CD4-positive, alpha-beta T cell treated with Interleukin-17A for 4 hours (primary cell): ENCODE measurements at places on chromosomes 2 and 18.

DNA sequence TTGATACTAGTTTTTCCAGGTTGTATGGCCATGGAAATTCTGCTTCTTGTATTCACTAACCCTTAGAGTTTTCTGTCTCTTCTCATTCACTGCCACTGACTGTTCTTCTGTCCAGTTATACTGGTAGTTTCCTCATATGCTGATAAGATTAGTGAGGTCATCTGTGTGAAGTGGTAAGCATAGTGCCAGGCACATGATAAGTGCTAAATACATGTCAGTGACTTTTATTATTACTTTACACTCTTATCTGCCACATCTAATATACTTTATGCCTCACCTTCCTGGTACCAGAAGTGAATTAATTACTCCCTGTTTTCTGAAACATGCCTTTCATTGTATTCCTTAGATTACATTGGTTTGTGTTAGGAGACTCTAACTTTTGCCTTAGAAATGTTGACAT is 91.3 kb downstream of the NBEAL1 start:
- no peak for DNase-seq

- DNase-seq, result no peak
These were observed 42.3 kb downstream of the RPRD1A start for GRCh38 chr18:36025025-36025424.

DNA sequence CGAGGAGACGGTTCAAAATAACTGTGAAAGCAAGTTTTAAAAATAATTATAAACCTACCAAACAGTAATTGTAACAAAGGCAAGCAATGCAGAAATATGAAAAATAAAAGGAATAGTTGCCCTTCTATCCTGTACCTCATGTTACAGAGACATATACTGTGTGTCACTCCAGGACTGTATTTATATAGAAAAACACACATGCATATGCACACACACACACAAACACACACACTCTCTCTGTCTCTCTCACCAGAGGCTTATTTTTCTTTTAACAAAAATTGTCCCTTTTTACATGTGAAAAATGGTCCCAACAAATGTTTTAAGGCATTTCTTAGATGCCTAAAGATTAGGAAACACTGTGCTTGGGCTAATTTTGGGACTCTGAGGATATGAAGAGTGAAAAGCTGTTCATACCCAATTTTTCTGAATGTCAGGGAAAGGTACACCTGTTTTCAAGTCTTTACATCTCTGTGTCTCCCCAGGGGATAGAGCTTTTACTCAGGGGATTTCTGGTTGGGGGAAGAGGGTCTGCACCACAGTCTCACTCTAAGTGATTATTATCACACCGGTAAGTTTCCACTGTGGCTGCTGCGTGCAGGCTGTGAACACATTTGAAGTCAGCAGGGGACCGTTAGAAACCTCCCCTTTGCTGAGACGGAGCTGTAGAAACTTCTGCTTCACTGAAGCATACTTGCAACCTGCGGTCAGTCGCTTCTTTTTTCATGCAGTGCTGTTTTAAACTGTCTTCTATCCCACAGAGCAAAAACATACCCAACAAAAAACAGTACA is 51.4 kb upstream of the SPAG16 start:
- peak; percentile 47 for DNase-seq

GRCh38 chr2:157751462-157752058 is 122.9 kb upstream of the ACVR1C start:
- DNase-seq, result peak; percentile 46

- no peak for DNase-seq
These were observed 163.5 kb downstream of the UXS1 start for GRCh38 chr2:106030287-106031268.

- peak; percentile 30 for DNase-seq
These were observed 14.1 kb downstream of the LAMA3 start for GRCh38 chr18:23703057-23703986.

DNA sequence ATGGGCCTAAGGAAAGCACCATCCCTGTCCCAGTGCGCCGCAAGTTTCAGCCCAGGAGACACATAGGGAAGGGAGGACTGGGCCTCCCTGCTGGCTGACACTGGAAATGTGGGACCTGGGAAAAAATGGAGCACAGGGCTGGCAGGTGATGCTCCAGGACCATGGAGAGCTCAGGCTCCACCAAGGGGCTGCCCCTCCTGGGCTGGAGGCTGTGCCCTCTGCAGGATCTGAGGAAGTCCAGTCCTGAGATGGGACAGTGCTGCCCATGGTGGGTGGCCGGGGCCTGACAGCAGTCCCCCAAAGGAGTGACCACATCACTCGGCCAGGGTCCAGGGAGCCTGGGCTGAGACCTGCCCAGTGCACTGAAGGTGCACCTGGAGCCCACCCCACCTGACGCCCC is 108.6 kb upstream of the TEKT4 start:
- no peak for DNase-seq

DNA sequence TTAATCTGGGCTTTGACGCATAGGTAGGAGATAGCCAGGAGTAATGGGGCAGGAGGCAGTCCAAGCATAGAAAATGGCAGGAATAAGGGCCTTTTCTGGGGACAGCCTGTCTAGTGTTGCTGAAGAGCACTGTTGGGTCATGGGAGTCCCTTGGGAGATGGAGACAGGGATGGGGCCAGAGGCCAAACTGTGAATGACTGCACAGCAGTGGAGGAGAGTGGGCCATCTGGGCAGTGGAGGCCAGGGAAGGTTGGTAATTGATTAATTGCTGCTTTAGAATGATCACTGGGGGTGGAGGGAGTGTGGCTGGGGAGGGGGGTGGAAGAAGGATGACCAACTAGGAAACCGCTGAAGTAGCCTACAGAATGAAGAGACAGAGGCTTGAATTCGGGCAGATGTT is 28.6 kb upstream of the CREG2 start:
- no peak for DNase-seq

DNA sequence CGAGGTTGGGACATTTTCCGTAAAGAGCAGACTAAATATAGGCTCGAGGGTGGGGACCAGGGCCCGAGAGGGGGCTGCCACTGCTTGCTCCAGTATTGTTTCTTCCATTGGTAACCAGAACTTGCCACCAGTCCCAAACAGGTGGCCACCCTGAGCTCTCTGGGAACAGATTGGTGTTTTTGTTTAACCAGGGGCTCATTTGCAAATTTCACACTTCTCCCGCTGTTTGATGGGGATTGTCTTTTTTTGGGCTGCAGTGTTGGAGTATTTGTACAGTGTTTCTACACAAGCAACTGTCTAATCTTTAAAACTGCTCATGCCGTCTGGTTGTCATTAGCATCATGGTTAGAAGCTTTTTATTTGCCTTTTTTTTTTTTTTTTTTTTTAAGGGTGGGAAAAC is 8.5 kb downstream of the AGAP1 start:
- DNase-seq, result no peak

DNA sequence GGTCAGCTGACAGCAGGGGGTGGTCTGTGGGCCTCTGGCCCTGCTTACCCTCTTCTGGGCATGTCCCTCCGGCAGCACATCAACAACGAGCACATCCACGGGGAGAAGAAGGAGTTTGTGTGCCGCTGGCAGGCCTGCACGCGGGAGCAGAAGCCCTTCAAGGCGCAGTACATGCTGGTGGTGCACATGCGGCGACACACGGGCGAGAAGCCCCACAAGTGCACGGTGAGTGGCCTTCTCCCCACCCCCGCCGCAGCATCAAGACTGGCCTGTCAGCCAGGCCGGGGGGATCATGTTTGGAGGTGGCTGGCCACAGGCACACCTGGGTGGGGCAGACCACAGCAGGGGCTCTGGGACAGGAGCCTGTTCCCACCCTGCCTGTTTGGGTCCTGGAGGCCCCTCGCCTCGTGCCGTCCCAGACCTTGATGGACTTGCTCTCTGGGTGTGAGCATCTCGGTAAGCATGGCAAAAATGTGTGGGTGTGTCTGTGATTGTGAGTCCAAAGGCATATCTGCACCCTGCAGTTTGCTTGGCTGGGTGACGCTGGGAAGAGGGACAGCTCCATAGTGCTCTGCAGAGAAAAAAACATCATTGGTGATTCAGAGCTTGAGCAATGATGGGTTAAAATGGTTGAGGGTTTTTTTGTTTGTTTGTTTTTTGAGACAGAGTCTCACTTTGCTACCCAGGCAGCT is 242.8 kb downstream of the GLI2 start:
- DNase-seq, result no peak

- DNase-seq, result no peak
These were observed 33.7 kb upstream of the ACVR1C start for GRCh38 chr2:157662401-157662800.

- no peak for DNase-seq
These were observed 63.9 kb upstream of the SPATS2L start for GRCh38 chr2:200242570-200242969.

DNA sequence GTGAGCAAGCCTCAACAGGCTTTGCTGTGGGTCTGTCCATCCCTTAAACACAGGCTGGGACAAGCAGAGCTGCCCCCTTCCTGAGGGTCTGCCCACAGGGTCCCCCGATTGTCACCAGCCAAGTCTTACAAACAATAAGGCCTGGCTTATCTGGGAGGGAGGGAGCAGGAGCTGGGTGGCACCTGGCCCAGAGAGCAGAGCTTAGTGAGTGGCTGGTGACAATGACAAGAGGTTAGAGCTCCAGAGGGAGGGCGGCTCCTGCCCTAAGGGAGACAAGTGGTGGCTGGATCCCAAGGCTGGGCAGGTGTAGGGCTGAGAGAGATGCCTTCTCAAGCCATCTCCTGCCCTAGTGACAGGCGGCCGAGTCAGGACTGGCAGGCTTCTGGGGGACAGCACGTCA is 125.5 kb downstream of the KLHL29 start:
- no peak for DNase-seq

GRCh38 chr2:239826376-239826775 is 198.8 kb downstream of the NDUFA10 start:
- DNase-seq, result no peak

DNA sequence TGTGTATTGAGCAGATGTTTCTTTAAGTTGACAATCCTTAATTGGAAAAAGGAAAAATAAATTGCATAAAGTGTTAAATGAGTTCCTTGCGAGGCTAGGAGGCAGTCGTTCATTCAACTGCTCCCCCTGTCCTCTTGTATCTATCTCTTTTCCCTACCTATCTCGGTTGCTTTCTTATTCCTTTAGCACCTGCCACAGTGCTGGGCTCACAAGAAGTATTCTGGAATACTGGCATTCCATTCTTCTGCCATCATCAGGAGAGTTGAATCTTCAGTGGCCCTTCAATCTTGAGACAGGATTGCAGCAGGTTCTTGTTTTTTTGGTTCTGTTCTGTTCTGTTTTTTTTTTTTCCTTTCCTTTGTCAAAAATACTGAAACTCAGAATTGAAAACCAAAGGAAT is 143.1 kb upstream of the AQP4 start:
- no peak for DNase-seq

GRCh38 chr2:157500334-157500733 is 56.4 kb upstream of the CYTIP start:
- DNase-seq, result no peak

- DNase-seq, result no peak
These were observed 229.5 kb downstream of the DCC start for GRCh38 chr18:52569492-52569891.

GRCh38 chr2:224444783-224445182 is 42.9 kb upstream of the FAM124B start:
- no peak for DNase-seq

DNA sequence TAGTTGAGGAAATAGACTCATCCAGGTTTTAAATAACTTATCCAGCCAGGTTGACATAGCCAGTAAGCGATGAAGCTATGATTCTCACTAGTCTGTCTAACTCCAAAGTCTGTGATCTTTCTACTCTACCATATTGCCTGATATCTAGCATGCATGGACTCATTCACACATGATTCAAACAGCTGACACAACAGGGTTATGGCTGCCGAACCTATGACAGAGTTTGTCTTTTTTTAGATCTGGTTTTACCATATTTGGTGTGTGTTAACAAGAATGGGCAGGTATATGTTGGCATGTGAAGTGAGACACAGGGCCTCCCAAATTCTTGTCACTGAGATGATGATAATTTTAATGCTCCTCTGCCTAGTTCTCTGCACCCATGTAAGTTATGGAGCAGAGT is 210.6 kb downstream of the BABAM2 start:
- DNase-seq, result no peak

DNA sequence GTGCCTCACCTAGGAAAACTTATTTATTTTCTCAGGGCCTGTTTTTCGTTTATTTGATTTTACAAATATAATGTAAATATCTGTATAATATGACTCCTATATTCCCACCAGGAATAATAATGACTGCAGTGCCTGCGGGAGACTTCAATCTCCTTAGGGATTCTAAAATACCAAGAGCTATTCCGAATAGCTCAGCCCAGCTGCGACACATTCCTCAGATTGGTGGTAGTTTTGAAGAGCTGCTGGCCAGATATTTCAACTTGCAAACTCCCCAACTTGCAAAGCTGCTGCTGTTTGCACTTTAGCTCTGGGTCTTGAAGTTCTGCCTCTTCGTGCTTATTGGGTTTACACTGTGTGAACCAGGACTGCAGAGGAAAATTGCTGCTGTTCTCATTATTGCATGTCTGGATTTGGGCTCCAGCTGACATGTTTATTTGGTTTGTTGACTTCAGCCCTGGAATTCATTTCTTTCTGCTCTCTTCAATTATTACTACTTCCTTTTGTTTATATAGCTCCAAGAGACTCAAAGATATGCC is 480.2 kb upstream of the CHST9 start:
- DNase-seq, result no peak

- DNase-seq, result no peak
These were observed 28.2 kb downstream of the LAMA1 start for GRCh38 chr18:7089369-7089768.

DNA sequence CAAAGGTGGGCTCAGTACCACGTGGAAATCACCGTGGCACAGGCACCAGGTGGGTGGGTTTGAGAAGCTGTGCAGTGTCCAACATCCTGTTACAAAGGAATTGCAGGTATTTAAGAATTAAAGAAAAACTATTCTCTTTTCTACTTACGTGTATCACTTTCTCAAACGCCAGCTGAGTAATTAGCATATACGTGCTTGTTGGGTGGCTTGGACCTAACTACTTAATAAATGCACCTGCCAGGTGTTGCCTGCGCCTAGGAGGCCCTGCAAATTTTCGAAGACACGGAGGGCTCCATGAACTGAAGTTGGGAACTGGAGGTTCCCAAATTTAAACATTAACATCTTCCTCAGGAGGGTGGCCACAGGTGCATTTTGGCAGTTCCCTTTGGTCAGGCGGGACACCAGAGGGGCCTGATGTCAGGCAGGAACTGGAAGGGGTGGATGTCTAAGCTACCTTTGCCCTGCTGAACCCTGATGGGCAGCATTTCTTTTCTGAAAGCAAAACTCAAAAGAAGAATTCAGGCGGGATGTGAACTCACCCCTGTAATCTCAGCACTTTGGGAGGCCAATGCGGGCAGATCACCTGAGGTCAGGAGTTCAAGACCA is 84.8 kb downstream of the HS6ST1 start:
- no peak for DNase-seq

GRCh38 chr2:207265869-207266268 is 100.1 kb upstream of the KLF7 start:
- no peak for DNase-seq

- peak; percentile 63 for DNase-seq
These were observed 63.4 kb downstream of the ZCCHC2 start for GRCh38 chr18:62586151-62586774.

GRCh38 chr2:96146153-96146880 is 1.1 kb upstream of the DUSP2 start:
- DNase-seq, result peak; percentile 89

- no peak for DNase-seq
These were observed 193.5 kb upstream of the EPC2 start for GRCh38 chr2:148451046-148451445.

- DNase-seq, result no peak
These were observed 45.0 kb upstream of the CYTIP start for GRCh38 chr2:157488877-157489276.
